CD4-positive, alpha-beta T cell treated with Interferon alpha-2 for 1 hour (primary cell): ENCODE measurements at places on chromosomes 13 and 19.

- DNase-seq, result no peak
Observed at GRCh38 chr13:45064889-45065288, 55.4 kb upstream of the GTF2F2 start.

- no peak for DNase-seq
Observed at GRCh38 chr13:79448413-79448812, 32.5 kb upstream of the NDFIP2 start.

GRCh38 chr19:9857920-9858746, 23.0 kb downstream of the PIN1 start:
- no peak for DNase-seq

- peak; percentile 84 for DNase-seq
Observed at GRCh38 chr19:48169578-48169938, 586 bp downstream of the LIG1 start.

DNA sequence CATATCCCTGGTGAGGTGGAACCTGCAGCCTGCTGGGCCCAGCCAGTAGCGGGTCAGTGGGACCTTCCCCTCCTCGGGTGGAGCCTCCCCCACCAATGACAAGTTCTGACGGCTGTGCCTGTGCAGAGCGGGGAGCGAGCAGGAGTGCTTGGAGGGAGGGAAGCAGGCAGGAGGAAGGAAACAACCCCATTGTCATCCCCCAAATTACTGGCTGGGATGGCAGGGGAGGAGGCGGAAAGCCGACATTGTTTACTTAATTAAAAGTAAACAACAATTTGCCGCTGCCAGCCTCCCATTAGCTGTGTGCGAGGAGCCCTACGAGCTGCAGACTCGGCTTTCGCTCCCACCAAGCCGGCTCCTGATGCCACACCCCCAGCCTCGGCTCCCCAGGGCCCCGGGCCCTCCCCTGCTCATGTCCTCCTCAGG, 45.5 kb downstream of the LYL1 start:
- DNase-seq, result no peak

DNA sequence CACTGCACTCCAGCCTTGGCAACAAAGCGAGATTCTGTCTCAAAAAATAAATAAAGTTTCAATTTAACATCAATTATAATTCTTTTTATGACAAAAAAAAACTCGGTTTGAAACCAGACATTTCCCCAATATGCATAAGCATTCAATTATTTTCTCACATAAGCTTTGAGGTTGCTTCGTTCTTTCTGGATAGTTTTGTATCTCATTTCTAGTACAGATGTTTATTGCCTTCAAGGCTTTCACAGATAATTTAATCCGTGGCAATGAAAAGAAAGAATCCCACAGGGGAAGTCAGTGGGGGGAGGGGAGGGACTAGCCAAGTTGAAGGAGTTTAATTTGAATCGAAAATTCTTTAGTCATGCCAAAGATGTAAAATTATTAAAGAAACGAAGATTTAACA, 29.6 kb upstream of the TSC22D1 start:
- DNase-seq, result no peak

DNA sequence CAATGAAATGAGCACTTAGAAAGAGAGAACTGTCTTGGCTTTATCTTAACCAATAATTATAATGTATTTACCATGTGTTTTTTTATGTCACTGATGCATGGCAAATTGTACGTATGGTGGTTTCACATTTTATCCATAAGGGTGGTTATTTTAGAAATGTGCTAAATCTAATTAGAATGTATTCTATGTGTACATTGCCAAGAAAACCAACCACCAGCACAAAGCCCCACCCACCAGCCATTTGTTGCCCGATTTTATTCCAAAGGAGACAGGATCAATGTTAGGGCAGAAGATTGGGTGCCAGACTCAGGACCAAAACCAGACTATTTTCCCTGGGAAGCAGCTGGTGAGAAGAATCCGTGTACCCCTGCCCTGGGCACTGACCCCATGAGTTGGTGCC, 63.0 kb upstream of the SOX1 start:
- DNase-seq, result no peak

GRCh38 chr19:56162258-56162657, 13.6 kb upstream of the GALP start:
- no peak for DNase-seq

DNA sequence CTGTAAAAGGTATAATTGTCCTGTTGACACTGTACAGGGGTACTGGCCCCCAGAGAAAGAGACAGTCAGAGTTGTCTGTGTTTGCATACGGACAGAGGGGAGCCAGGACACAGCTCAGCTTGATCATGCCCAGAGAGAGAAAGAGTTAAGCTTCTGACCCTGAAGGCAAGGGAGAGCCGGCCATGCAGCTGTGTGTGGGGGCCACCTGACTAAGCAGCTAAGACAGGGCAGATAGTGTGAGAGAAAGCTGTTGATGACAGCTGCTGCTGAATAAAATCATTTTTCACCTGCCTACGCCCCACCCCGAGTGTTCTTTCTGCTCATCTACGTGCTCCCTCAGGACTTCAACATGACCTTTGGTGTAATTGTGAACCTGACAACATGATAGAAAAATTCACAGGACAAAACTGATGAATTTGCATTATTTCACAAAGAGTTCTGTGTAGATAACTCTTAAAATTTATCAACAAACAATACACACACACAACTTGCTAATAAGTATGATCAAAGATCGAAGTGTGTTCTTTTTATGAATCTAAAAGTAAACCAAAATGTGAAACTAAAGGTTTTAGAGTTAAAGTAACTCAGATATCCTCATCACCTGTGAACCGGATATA, 1294.3 kb upstream of the ATXN8OS start:
- no peak for DNase-seq

GRCh38 chr13:33204130-33204927, 81.2 kb downstream of the STARD13 start:
- no peak for DNase-seq

GRCh38 chr13:54194233-54195024, 1165.8 kb downstream of the OLFM4 start:
- DNase-seq, result no peak

GRCh38 chr13:67914535-67914934, 684.4 kb upstream of the PCDH9 start:
- no peak for DNase-seq

GRCh38 chr13:42977219-42977659, 14.8 kb downstream of the EPSTI1 start:
- no peak for DNase-seq

- no peak for DNase-seq
Observed at GRCh38 chr13:64377606-64378005, 2852.5 kb downstream of the PCDH9 start.

DNA sequence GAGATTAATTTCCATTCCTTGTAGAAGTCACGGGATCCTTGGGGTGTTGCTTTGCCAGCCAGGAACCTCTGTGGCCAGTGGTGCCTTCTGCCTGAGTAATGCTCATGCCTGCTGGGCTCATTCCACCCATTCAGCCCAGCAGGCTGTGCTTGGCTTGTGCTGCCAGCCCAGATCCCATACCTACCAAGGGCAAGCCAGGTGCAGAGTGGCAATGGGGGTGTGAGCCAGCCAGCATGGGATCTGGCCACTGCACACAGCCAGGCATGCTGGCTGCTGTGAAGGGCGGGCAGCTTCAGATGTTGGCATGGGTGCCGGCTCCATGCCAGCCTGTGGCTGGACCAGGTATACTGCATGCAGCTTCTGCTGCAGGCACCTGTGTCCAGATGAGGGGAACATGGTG, 42.5 kb downstream of the WDFY2 start:
- DNase-seq, result no peak

DNA sequence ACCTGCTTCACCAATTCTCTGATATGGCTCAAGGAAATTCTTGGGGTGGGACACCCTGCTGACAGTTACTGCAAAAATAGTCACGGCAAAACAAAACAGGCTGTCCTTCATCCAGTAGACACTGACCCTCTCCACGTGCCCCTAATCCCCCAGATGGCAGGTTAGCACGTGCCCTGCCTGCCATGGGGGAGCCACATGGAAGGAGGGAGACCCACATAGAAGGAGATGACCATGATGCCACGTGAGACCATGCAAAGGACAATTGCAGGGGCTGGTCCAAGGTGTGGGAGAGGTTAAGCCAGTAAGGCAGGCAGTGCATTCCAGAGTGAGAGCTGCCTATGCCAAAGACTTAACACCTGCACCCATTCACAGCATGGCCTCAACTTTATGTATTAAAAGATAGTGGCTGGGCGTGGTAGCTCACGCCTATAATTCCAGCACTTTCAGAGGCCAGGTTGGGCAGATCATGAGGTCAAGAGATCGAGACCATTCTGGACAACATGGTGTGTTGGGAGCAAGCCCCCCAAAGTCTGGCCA, 82.7 kb downstream of the ZNF429 start:
- DNase-seq, result no peak

- DNase-seq, result no peak
Observed at GRCh38 chr19:34574704-34575103, 93.1 kb downstream of the WTIP start.

DNA sequence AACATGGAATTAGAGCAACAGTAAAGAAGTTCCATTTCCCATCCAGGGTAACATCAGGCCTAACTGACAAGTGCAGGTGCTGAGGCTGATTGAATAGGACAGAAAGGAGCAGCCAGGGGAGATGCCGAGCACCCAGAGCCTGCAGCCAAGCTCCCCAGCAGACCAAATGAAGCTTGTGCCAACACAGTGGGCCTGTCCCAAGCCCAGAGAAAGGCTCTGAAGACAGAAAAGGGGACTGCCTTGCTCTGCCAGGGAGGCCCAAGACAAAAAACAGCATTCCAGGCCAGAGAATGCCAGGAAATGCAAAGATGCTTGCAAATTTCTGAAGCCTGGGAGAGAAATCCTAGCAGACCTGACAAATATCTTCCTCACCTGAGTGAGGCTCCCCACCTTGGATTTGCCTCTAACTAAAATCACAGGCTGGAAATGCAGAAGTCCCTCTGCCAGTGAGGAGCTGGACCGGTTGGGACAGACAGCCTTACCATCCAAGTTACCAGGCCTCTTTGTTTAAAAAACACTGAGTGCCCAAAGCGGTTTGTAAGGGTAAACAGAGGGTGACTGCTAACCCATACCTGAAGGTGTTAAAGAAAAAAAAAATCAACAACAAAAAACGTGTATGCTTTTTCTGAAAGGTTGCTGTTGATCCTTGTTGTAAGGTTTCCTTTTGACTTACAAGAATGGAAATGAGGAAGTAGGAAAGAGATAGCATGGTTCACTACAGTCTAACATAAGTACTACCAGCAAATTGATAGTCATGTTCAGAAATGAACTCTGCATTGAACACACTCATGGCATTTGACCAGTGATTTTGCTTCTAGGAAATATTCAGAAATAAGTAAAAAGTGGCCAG, 11.8 kb upstream of the HMGB1 start:
- DNase-seq, result no peak

- no peak for DNase-seq
Observed at GRCh38 chr13:44790289-44790688, 199.0 kb downstream of the NUFIP1 start.

DNA sequence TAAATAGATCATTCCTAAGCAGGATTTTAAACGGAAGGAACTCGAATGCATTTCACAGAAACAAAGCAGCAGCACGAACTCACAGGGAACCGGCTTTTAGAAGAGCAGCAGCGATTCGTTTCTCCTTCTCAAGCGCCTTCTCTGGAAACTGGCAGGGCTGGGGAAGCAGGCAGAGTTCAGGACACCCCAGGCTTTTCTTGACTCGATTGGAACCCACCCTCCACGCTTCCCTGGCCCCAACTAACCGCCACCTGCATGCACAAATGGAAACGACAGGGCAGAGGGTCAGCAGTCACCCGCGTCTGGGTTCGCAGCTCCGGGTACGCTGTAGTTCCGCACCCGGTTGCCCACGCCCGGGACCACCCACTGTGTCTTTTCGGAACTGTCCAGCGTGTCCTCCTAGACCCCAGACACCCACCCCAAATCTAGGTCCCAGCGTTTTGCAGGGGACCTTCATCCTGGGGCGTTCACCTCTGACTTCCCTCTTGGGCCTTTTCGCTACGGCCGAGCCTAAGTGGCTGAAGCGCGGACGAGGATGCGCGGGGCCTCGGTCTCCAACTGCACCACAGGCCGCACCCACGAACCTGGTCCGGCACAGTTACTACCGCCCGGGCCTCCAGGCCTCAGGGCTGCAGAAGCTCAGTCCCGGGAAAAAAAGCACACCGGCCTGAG, 500 bp downstream of the ZFP30 start:
- DNase-seq, result peak; percentile 5

DNA sequence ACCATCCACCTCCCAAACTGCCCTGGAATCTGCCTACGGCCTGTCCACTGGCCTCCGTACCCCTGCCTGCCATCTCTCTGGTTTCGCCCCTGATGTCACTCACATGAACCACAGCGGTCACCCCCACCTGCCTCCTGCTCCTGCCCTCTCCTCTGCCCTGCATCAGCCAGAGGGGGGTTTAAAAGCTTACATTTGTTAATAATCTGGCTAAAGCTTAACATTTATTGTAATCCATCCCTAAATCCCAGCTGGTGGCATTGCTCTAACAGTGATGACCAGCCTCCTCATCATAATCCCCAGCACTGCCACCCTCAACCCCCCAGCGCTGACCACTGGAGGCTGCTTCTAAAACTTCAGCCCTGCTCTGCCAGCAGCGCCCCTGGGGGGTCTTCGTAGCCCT, 38.9 kb downstream of the DNM2 start:
- no peak for DNase-seq

- DNase-seq, result no peak
Observed at GRCh38 chr13:113792886-113793717, 34.1 kb downstream of the TMEM255B start.

DNA sequence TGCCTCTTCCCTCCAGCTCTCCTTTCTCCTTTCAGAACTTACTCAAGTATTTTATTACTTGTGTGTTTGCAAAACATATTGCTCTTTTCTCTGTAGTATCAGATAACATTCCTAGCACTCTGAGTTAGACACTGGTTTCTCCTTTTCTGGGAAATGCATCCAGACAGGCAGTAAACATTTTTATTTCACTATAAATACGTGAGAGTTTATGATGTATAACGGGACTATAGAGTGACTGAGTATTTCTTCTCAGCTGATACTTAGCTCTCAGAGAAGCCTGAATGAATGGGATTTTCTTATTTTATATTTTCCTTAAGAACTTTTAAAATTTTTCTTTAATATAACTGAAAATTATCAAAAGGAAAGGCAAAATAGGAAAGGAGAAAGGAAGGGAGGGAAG, 211.2 kb upstream of the EDNRB start:
- no peak for DNase-seq

GRCh38 chr13:35838356-35838755, 292.8 kb downstream of the DCLK1 start:
- no peak for DNase-seq

- DNase-seq, result no peak
Observed at GRCh38 chr19:39846678-39847486, 703 bp upstream of the FBL start.

- DNase-seq, result peak; percentile 56
Observed at GRCh38 chr19:46731007-46731501, 14.1 kb upstream of the PRKD2 start.

DNA sequence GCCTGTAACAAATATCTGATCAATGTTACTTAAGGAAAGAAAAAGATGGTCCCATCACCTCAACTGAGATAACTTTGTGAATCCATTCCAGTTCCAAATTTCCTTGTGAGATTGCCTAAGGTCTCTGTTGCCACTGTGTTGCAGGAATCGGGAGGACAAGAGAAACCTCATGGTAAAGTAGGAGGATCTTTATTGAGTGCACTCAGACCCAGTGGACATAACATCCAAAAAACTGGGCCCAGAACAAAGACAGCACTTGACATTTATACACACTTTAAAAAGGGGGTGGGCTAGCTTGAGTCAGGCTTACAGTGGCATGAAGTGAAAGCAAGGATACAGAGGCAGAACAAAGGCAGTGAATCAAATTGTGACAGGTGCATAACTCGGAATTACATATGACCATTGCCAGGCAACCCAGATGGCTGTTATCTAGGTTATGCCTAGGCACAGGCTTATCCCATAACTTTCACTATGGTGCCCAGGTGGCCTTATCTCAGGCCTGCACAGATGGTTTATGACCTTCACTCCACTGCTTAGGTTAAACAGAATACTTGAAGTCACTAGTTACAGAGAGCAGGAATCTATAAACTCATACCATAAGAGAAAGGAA, 459.4 kb upstream of the PCDH20 start:
- DNase-seq, result no peak
